Activated CD8-positive, alpha-beta memory T cell treated with anti-CD3 and anti-CD28 coated beads for 4 hours (primary cell): ENCODE measurements at places on chromosomes 1 and 21.

- DNase-seq, result no peak
Observed at GRCh38 chr1:201769966-201770365, 59.0 kb upstream of the IPO9 start.

DNA sequence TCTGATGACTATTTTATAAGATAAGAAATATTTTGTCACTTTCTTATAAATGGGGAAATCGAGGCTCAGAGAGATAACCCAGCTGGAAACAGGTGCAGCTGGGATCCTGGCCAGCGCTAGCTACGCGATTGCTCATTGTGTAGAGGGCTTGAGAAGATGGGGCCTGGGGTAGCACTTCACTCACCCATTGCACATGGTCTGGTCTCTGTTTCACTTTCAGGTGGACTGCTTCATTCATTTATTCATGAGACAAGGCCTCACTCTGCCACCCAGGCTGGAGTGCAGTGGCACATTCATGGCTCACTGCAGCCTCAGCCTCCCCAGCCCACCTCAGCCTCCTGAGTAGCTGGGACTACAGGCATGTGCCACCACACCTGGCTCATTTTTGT lies 23.8 kb downstream of the UBE4B start:
- no peak for DNase-seq

- DNase-seq, result no peak
Observed at GRCh38 chr1:77405186-77405585, 123.4 kb downstream of the AK5 start.

DNA sequence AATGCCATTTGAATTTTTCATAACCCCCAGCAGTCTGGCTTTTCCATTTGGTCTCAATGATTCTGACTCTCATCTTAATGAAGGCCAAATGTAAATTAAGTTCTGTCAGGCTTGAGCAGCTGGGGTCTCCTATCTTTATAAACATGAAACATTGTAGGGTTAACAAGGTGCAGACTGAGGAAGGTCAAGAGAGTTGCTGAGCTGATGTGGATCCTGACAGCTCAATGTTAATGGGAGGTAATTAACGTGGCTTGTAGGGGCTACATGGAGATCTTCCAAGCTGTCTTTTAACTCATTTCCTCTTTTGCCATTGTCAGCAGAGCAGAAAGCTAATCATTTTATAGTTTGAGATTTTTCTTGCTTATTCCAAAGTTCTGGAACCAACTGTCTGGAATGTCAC lies 55.2 kb downstream of the FGGY start:
- no peak for DNase-seq

GRCh38 chr1:203661572-203661971 lies 34.9 kb downstream of the ATP2B4 start:
- no peak for DNase-seq
